CD4-positive, alpha-beta T cell treated with Interleukin-10 for 1 hour (primary cell): ENCODE measurements at places on chromosomes 12 and 14.
A peak's percentile ranks its signal among the peaks of the same experiment; 100 is the strongest.

DNA sequence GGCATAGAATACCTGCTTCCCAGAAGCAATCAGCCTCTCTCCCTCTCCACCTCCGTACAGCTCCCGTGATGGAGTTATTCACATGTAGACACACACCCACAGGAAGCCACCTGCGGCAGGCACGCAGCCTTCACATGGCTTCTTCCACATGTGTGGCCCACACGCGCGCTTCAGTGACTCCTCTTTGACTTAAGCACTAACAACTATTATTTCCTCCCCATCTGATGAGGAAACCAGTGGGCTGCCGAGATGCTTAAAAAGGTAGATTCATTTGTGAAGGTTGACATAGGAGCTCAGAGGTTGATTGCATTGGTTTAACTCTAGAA lies 69.3 kb downstream of the PRMT8 start:
- no peak for DNase-seq

GRCh38 chr14:103402695-103403094 lies 17.5 kb downstream of the MARK3 start:
- DNase-seq, result no peak

DNA sequence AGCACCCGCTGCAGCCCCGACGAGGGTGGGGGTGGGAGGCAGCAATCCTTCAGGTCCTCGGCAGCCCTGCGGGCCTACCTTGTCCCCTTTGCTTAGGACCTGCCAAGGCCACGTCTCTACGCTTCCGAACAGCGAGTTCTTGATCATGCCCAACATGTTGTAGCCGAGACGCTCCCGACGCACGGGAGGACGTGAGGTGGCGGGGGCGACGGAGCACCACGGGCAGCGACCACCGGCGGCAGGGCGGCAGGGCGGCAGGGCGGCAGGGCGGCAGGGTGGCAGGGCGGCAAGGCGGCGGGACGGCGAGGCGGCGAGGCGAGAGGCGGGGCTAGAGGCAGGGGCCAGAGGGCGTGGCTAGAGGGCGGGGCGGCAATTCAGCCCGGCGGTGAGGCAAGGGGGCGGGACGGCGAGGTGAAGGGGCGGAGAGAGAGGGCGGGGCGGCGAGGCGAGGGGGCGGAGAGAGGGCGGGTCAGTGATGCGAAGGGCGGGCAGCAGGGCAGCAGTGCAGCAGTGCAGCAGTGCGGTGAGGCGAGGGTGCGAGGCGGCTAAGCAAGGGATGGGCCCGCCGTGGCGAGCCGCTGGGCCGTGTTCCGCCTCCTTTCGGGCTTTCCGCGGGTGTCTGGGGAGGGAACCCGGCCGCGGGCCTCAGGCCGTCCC lies at the start of gene HEBP1:
TSS of gene HEBP1 (minus strand) at position 307 of the 657 bp plus-strand sequence. CDS start at position 156, 151 bp downstream.
- DNase-seq, result peak; percentile 96

- no peak for DNase-seq
Observed at GRCh38 chr14:100844421-100844820, 18.5 kb downstream of the MEG3 start.

DNA sequence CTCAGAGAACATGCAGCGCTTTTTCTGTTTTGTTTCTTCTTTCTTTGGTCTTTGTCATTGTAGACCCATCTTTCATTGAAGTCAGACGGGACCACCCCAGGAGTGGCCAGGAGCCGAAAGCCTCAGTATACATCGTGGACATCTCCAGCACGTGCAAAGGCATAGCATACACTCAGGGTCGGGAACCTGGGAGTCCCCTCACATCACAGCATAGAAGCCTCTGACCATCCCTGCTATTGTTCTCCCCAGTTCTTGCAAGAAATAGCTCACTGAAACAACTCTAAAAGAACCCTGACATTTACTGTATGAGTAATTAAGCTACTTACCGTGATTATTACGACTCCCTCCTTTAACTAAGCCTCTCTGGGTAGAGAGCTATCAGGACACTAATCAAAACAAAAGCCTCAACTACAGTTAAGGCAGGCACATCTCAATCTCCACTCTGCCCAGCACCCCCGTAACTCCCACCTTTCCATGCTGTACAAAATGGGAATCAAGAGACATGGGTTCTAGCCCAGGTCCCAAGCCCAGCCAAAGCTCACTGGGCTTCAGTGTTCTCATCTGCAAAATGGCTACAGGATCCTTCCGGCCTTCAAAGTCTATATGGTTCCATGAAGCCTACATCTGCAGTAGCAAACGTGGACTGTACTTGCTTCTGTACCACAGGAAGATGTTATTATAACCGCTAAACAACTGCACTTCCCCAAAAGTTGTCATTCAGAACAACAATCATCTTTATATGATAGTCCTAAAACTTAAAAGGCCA lies 6.7 kb downstream of the CCDC88C start:
- no peak for DNase-seq
